Activated CD8-positive, alpha-beta memory T cell treated with anti-CD3 and anti-CD28 coated beads for 24 hours (primary cell): ENCODE measurements at places on chromosomes 3 and 15.

GRCh38 chr3:98962189-98962930 lies 60.9 kb upstream of the DCBLD2 start:
- DNase-seq = no peak

DNA sequence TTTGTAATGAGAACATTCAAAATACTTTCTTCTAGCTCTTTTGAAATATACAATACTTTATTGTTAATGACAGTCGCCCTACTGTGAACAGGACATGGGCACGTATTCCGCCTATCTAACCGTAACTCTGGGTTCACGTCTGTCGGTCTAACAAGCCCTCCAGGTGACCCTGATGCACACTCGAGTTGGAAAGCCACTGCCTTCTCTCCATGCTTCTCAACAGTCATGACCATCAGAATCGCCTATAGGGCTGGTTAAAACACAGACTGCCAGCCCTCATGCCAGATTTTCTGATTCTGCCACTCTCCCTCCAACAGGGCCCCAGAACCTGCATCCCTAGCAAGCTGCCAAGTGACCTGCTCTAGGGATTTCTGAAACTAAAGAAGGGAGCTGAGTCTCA lies 140.2 kb downstream of the FOXP1 start:
- DNase-seq = no peak

DNA sequence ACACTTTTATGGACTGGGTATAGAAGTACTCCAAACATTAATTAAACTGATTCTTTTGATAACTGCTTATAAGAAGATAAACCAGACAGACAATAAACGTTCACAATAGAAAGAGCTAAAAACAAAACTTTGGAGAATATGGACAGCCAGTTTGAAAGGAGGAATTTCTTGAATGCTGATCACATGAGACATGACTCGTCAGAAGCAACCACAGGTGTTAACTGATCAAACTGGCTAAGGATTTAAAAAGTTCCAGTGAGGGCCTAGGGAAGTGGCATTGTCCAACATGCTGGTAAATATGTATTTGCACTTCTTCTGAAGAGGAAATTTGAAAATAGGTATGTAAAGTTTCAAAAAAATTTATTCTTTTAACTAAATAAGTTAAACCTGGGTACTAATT lies 29.4 kb upstream of the AP3B2 start:
- no peak for DNase-seq

GRCh38 chr3:194573680-194574437 lies 59.4 kb downstream of the TMEM44 start:
- DNase-seq = peak; percentile 68

DNA sequence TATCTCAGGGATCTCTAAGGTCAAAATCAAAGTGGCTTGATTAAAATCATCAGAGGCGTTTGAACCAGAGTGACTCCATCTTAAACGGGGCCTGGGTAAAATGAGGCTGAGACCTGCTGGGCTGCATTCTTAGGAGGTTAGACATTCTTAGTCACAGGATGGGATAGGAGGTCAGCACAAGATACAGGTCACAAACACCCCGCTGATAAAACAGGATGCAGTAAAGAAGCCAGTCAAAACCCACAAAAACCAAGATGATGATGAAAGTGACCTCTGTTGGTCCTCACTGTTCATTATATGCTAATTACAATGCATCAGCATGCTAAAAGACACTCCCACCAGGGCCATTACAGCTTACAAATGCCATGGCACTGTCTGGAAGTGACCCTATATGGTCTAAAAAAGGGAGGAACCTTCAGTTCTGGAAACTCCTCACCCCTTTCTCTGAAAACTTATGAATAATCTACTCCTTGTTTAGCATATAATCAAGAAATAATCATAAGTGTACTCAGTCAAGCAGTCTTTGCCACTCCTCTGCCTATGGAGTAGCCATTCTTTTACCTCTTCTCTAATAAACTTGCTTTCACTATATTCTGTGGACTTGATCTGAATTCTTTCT lies 143.3 kb upstream of the SLCO3A1 start:
- no peak for DNase-seq

- DNase-seq = no peak
Measured at GRCh38 chr15:71115567-71116351, 488 bp downstream of the THSD4 start.

DNA sequence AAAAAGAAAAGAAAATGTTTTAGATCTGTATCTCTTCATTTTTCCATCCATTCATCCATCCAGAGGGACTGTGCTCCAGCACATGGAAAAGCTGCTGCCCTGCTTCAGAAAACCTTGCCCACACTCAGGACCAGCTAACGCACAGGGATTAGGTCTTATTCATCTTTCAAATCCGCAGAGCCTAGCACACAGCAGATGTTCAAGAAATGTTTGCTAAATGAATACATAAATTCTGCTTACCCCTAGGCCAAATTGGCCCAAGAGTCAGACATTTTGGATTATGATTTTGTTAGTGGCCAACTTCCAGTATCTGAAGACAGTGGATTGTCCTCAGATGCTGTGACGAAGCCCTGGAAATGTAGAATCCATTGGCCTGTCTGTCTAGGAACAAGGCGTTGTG lies 71.4 kb downstream of the GHSR start:
- DNase-seq = no peak

GRCh38 chr3:11825301-11825700 lies 21.4 kb downstream of the TAMM41 start:
- no peak for DNase-seq

DNA sequence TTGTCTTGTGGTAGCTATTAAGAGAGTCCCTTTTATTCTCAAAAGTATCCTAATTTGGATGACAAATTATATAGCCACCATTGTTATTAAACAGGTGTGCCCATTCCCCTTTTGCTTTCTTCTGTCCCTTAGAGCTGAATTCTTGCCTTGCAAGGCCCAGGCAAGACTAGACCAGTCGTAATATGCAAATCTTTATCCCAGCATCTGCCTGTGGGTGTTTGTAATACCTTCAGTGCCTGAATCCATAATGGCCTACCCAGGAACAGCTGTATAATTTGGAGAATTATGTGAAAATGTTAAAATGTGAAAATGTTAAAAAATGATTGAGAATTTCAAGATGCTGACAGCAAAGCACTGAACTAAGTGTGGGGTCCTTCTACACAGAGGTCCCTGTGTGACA lies 403.0 kb upstream of the RBMS3 start:
- DNase-seq = no peak

DNA sequence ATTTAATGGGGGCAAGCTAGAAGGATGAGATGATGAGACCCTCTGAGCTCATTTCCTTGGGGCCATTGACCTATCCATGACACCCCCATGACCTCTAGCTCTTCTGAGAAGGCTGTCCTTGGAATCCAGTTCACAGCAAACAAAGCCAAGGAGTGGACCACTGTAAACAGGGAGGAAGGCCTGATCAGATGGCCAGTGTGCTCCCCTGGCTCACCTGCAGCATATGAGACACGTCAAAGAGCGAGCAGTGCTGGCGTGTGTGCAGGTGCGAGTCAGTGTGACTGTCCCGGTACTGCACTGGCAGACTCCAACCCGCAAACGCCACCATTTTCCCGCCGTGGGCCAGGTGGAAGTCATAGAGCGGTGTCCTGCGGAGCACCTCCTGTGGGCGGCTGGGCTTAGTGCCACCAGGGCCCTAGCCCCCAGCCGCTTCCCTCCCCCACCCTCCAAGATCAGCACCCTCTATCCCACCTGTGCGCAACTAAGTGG lies 339 bp downstream of the AMT start:
- no peak for DNase-seq

DNA sequence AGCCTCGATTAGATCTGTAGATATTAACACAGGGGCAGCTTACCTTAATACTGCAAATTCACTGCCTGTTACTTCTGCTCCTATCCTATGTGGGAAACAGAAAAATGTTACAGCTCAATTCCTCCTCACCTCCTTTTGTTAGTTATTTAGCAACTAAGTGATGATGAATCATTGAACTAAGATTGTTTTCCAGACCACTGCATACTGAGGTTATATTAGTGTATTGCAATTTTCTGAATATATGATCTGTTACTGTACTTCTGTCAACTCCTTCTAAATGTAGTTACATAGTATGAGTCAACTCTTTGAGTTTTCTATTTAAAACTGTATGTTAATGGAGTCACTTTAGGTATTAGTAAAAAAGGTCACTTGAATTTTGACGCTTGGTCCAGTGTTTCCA lies 331.5 kb upstream of the SLCO3A1 start:
- DNase-seq = no peak

GRCh38 chr15:76108021-76108723 lies 48.4 kb downstream of the TMEM266 start:
- no peak for DNase-seq

- peak; percentile 70 for DNase-seq
Measured at GRCh38 chr3:45881078-45882022, 5.0 kb upstream of the CCR9 start.

GRCh38 chr3:40128166-40128565 lies 181.3 kb upstream of the EIF1B start:
- DNase-seq = no peak

DNA sequence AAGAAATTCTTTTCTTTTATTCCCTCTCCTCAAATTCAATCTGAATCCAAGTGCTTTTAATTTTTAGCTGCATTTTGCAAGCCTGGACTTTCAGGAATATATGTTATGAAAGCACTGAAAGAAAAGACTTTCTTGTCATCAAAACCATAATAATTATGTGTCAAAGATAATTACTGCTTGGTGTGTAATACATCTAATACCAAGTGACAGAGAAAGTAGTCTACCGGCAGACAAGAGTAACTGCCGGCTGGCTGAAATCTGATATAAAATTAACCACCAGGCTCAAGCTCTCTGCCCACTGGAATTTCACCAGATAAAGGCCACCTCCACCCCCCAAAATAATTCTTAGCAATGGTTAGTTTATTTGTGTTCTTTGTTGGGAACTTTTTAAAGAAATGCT lies 220.9 kb upstream of the CDIN1 start:
- DNase-seq = no peak

- DNase-seq = no peak
Measured at GRCh38 chr3:170765419-170766078, 104.4 kb downstream of the RPL22L1 start.

DNA sequence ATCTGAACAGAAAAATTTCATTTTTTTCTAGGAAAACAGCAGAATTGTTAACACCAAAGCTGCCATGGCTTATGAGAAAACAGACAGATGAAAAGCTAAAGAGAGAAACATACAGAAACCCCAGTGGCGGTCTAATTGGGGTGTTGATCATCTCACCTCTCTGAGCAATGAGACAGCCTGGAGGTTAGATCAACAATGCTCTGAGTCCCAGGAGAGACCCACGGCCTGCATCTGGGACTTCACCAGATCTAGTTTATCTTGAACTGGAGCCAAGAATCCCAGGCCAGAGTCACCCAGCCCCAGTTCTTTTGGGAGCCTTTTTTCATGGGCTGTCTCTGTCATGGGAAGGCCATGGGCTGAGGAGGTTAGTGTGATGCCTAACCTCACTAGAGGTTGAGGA lies 3.5 kb upstream of the GALNT15 start:
- no peak for DNase-seq

GRCh38 chr3:66073464-66074141 lies 34.9 kb upstream of the MAGI1 start:
- DNase-seq = no peak

DNA sequence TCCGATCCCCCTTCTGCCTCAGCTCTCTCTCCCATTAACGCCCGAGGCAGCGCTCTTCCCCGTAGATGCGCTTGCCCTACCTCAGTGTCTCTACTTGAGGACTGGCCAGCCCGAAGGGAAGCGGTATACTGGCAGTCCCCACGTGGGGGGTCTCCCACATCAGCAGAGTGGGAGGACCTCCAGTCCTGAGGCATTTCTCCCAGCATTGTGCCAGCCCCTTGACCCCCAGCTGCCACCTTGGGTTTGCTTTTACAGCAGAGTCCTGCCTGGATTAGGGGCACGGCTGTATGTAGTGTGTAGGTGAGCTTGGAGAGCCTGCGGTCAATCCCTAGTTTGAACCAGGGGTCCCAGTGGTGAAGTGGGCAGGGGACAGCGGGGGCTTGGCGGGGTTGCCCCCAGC lies 767 bp downstream of the SEMA3F start:
- DNase-seq = peak; percentile 60

GRCh38 chr3:30473374-30474051 lies 132.9 kb upstream of the TGFBR2 start:
- no peak for DNase-seq

- no peak for DNase-seq
Measured at GRCh38 chr3:99879275-99879674, 61.6 kb downstream of the CMSS1 start.

- DNase-seq = no peak
Measured at GRCh38 chr3:148315756-148316155, 381.9 kb upstream of the AGTR1 start.

DNA sequence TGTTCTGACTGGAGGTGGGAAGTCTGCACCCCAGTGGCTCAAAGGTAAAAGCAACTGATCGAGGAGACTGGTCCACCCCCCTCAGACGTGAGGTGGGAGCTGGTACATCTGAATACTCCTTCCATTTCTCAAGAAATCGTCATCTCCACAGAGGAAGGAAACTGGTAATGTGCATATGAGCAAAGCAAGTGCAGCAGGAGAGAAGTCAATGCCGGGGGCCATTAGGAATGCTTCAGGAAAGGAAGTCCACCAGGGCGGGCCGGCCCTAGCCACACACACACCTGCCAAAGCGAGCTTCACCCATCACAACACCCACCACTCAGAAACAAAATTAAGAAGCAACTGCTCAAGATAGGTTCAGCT lies 8.5 kb downstream of the TBC1D2B start:
- no peak for DNase-seq

DNA sequence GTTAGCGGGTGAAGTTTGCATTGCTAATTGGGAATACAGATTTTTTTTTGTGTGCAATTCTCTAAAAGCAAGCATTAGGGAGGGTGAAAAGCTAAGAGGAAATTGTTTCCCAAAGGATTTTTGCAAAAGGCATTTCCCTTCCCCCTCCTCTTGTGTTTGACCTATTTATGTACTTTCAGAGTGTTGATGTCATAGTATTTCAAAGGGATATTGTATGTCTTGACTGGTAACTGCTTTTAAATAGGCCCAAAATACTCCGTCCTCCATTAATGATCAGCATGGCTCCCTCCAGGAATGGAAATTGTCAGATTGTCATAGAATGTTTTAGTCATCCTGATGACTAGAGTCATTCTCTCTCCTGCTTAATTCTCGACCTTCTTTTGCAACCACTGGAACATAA lies 32.4 kb downstream of the TRIM71 start:
- DNase-seq = no peak

DNA sequence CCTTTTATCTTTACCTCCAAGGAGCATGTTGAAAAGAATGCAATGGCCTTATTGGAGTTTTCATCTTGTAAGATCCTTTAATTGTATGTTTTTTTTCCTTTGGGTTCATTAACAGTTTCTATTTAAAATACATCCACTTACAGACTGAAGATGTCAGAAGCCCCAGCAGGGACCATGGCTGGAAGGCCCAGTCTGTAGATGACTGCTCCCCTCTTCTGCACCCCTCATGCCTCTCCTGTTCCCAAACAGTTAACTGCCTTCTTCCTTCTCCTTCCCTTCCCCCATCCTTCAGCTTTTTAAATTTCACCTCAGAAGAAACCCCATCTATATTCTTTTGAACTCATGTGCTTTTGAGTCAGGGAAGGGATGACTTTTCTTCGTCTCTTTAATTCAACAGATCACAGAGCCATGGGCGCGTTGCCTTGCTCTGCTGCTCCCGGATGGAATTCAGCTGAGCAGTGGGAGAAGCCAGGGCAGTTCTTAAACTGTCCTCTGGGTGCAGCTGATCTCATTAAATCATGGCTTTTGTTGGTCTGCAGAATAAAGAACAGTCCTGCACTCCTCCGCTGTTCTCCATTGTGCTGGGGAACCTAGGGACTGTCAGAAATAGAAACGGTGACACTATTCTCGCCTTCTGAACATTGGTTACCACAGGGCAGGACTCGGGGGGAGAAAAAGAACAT lies 71.5 kb upstream of the EIF1B start:
- no peak for DNase-seq

- no peak for DNase-seq
Measured at GRCh38 chr3:177478170-177478867, 281.0 kb upstream of the TBL1XR1 start.
